ENCODE measurements at places on chromosomes 3 and 15.

DNA sequence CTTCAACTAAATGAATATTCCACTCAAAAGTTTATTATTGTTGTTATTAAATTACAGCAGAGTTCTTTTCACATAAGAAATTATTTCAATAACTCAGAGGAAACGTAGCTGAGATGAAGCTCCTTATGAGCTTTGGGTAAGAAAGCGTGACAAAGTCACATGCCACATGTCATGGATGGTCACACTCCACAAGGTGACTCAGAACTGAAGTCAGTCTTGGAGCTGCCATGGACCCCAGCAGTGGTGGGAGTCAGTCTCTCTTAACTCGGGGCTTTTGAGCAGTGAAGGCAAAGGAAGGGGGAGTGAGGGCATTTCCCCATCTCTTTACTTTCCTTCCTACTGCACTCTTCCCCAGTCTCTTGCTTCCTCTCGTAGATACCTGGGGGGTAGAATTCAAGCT lies 87.5 kb upstream of the FAM3D start:
- no peak for DNase-seq

DNA sequence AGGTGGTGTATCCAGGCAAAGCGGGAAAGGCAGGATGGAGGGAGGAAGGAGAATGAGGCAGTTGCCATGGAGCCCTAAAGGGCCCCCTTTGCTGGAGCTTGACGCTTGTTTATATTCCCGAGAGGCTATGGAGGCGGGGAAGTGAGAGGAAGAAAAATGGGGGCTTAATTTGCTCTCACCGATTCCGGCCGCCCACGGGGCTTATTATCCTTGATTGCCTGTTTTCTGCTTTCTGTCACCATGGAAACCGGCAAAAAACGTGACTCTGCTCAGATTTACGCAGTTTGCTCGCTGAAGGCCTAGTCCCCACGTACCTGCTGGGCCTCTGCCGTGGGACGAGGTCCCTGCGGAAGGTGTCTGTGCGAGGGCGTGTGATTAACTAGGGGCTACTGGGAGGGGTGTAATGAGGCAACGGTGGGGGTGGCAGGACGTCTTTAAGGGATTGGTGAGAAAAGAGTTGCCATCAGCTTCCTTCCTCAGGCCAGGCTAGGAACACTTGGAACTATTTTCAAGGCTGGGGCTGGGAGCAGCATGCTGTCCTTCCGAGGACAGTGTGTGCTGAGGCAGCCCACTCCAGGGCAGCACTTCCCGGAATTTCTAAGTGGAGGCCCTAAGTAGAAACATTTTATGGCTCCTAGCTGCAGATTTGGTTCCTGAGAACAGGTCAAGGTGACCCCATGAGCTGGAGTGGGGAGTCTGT lies 110.8 kb upstream of the NDN start:
- DNase-seq, result no peak

DNA sequence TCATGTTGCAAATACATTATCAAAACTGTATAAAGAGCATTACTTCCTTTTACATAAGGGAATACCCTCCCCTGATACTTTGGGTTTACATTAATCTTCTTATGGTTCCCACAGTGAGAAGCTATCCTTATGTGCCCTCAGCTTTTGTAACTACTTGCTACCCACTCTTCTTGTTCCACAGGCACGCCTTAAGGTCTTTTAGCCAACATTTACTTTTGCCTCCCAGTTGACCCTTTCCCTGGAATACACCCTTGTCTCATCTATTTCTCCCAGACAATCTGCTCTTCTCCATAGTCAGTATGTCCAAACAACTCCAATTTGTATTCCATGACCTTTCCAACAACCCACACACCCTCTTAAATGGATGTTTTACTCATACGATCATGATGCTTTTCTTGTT lies 116.8 kb upstream of the COL8A1 start:
- DNase-seq, result no peak

GRCh38 chr15:60620708-60621107 lies 141.8 kb upstream of the ICE2 start:
- DNase-seq, result peak; percentile 30

DNA sequence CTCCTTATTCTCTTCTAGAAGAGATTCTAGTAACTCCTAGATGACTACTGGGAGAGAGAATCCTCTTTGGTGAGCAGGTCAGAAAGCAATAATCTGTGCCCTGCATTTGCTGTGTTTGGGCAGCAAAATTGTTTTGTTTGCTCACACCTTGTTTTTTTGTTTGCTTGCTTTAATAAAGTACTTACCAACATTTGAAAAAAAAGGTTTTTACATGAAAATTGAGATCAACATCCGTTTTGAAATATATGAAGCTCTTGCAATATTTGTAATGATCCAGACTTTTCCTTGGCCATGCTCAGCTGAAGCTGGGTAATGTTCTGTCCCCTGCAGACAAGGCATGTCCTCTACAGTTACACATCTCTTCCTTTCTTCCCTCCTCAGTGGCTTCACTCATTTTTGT lies 62.2 kb downstream of the DIPK2A start:
- DNase-seq, result no peak

- peak; percentile 42 for DNase-seq
These were observed 3.8 kb downstream of the TYRO3 start for GRCh38 chr15:41562784-41563198.

- DNase-seq, result no peak
These were observed 28.5 kb downstream of the ACKR4 start for GRCh38 chr3:132625613-132626012.

- no peak for DNase-seq
These were observed 52.0 kb upstream of the LRIG1 start for GRCh38 chr3:66552846-66553245.

DNA sequence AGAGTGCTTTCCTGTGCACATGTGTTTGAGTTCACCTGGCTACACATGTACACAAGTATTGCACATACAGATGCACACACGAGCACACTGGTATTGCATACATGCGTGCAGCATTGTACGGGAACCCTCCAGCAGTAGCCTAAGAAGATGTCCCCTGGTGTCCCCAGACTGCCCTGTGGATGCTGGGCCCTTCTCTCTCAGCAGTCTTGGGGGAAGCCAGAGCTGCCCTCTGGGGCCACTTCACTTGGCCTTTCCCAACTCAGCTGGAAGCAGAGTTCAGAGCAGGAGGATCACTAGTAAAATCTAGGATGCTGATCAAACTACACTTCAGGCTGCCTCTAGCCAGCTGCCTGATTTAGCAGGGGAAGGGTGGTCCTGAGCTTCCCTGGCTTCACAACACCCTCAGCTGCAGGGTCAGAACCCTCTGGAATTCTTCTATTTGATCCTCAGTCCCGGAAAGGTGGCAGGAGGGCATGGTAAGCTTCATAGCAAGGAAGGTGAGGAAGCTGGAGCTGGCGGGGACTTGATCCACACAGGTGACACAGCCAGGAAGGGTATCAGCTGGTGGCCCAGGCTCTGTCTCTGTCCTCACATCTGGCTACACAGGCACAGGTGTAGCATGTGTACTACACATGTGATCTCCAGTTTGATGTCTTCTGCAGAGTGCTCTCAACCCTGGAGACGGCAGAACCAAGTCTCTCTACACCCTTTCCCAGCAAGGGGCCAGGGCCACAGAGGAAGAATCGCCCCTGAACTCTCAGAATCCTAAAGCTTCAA lies 36.5 kb downstream of the KLF15 start:
- DNase-seq, result no peak

DNA sequence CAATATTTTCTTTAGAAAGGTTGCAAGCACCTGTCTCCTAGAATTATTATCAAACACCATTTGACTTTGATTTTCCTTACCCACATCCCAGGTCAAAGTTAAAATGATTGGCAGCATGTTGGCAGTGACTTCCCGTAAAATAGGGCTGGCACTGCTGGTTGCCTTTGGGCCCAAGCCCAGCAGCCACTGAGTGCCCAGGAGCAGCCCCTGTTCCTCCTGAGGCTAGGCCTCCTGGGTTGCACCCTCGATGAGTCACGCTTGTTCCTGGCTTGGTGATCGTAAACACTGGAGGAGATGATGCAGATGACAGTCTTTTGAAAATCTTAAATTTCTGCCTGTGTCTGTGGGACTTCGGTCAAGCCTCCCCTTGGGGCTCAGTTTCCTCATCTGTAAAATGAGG lies 290.0 kb downstream of the TLE3 start:
- no peak for DNase-seq

GRCh38 chr3:52055537-52056351 lies 627 bp downstream of the DUSP7 start:
- peak; percentile 54 for DNase-seq

DNA sequence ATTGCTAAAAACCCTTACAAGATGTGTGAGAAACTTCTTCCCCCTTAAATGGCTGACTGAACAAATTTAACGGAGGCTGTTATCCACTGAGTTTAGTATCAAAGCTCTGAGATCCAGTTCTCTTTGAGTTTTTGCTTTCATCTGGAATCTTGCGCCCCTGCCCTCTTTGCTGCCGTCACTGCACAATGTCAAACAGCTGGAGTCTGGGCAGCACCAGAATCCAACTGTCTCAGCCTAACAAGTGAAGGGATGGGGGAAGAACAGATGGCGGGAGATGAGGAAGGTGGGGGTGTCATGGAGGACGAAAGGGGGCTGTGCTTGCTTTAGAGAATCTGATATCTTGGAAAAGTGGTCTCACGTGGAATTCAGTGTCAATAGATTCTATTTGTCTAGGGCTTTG lies 7.0 kb upstream of the BOC start:
- DNase-seq, result peak; percentile 79

DNA sequence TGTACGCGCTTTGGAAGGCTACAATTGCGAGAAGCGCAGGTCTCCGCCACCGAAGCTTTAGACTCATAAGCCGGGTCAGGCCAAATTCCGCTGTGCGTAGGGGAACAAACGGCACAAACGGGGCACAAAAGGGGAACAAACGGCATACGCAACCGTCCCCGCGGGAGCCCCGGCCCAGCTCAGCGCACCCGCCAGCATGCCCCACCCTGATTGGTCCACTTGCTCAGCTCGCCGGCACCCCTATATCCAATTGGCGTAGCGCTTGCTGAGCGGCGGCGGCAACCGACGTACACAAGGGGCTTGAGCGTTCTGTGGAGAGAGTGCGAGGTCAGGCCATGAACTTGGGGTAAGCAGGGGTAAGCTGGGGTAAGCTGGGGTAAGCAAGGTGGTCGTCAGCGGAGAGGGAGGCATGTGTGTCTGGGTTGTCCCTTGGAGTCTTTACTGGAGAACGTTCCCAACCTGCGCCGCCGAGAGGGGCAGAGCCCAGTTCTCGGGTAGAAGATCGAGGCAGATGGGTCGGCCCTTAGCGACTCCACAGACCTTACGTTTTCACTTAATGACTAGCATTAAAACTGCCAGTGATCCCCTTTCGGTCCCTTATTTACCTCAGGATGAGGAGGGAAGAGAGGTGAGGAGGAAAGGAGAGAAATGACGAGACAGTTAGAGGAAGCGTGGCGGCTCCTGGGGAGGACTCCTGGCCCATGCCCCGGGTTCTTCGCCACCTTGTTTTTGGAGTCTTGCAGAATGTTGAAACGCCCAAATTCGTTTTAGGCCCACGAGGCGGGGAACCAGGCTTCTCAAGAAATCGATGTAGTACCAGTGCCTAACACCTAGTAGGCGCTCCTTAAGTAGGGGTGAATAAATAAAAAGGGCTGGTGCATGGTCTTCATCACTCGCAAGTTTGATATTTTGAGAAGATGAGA lies at the start of gene CCDC66:
TSS of gene CCDC66 (plus strand) at position 268 of the 923 bp plus-strand sequence. CDS start at position 336, 68 bp downstream.
- peak; percentile 94 for DNase-seq

- peak; percentile 88 for DNase-seq
These were observed 348.0 kb upstream of the DPPA4 start for GRCh38 chr3:109685084-109686079.

- DNase-seq, result no peak
These were observed 55.8 kb downstream of the HEG1 start for GRCh38 chr3:124999897-125000435.

GRCh38 chr15:39265261-39265660 lies 315.6 kb upstream of the THBS1 start:
- no peak for DNase-seq

GRCh38 chr3:73839032-73839431 lies 214.3 kb upstream of the PDZRN3 start:
- no peak for DNase-seq

DNA sequence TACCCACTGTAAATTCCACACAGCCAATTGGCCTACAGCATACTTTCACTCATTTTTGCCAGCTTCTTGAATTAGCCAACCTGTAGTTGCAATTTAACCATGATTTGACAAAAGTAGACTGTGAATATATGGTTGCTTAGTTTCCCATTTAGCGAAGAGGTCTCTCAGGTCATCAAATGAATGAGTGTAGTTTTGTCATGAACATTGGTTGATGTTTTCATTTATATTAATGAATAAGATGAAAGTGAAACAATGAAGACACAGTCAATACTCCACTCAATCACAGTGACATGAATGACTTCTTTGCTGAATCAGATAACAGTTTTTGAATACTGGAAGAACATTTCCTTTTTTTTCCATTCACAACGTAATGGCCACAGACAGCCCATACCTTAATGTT lies 15.3 kb upstream of the FAM3D start:
- DNase-seq, result no peak

DNA sequence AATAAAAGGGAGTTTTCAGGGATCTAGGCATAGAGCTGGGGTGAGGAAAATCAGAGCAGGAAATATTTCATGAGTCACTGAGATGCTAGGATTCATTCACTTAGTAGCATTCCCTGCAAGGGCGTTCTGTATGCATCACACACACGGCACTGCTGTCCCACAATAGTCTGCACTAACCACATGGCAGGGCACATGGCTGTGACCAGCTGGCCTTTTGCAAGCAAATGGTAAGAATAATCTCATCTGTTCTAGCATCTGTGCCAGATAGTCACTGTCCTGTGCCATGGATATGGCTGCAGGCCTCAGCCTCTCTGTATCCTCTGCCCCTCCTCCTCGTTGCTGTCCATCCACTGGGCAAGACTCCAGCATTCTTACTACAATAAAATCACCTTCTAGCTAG lies 37.8 kb downstream of the BOC start:
- peak; percentile 74 for DNase-seq

DNA sequence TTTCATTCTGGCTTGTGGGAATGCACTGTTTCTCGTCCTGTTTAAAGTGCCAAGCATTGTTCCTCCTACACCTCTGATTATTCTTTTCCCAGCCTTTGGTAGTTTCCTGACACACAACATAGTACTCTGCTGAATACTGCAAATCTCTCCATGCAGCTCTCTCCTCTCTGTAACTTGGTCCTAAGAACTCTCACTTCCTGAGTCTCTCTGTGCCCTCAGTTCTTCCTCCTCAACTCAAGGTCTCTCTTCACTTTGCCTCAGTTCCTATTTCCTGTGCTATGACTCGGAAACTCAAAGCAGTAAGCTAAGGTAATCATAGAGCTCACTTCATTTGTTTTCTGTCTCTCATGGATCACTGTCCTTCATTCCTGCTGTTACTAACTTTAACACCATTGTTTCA lies 113.4 kb downstream of the ZNF280D start:
- DNase-seq, result no peak
